Inflammatory macrophage (primary cell): ENCODE measurements at places on chromosomes 3 and 15.

- DNase-seq = no peak
These were observed 5.6 kb downstream of the FNDC3B start for GRCh38 chr3:172044833-172045585.

DNA sequence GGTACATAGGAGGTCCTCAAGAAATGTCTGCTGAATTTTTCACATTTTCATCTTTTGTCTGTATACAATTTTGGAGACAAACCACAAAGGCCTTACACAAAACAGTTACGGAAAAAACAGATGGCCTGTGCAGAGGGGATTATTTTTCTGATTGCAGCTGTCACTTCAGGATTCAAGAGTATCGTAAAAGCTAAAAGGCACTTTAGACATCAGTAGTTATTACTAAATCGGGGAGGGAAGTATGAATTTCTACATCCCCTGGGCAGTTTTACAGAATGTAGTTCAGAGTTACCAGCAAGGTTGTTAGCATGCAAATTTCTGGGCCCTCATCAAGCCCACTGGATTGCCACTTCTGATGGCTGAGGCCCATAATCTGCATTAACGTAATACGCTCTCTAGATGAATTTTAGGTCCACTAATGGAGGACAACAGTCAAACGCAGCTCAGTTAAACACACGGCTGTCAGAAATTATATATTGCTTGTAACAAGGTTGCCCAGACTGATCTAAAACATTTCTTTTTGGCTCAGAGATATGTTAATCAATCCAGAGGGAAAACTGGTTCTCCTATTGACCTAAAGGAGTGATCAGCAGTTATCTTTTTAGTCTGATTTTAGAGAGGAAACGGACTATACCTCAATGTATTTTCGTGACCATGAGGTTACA is 1.1 kb downstream of the RIOX2 start:
- peak; percentile 34 for DNase-seq

- DNase-seq = no peak
These were observed 172.8 kb downstream of the KCNMB2 start for GRCh38 chr3:178709051-178709450.

- no peak for DNase-seq
These were observed 31.8 kb upstream of the GPR171 start for GRCh38 chr3:151234825-151235224.

DNA sequence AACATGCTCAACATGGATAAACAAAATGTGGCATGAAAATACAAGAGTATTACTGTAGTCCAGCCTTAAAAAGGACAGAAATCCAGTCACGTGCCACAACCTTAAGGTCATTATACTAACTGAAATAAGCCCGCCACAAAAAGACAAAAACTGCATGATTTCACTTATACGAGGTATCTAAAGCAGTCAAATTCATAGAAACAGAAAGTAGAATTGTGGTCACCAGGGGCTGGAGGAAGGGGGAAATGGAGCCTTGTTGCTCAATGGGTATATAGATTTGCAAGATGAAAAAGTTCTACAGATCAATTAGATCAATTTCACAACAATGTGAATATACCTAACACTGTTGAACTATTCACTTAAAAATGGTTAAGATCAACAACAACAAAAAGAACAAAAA is 7.4 kb downstream of the GLB1 start:
- peak; percentile 26 for DNase-seq

DNA sequence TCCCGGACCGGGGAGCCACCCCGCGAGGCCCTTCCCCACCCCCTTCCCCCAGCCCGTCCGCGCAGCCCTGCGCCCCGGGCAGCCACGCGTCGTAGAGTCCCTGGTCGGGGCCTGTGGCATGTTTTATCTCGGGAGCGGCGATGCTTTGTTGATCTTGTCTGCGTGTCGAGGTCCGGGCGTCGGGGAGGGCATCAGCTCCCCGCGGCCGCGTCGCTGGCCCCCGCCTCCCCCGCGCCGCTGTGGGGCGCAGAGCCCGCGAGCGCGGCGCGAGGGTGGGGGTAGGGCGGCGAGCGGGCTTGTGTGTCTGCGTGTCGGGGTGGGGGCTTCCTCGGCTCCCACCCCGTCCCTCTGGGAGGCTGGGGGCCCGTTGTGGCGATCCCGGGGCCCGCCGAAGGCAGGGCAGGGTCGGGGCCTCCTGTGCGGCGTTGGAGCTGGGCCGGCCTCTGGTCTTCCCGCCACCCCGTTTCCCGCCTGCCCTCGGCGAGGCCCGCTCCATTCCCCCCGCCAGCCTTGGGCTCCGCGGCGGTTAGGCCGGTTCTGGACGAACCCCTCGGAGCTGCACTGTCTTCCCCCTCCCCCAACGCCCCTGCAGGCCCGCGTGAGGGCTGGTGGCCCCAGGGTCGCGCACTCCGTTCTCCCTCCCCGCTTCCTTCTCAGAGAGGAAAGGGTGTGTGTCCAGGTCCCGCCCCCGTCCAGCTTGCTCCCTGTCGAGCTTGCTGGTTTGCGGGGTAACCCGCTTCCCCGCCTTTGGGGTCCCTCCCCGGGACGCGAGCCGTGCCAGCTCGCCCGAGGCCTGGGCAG is 695 bp downstream of the GMPS start:
- peak; percentile 22 for DNase-seq

DNA sequence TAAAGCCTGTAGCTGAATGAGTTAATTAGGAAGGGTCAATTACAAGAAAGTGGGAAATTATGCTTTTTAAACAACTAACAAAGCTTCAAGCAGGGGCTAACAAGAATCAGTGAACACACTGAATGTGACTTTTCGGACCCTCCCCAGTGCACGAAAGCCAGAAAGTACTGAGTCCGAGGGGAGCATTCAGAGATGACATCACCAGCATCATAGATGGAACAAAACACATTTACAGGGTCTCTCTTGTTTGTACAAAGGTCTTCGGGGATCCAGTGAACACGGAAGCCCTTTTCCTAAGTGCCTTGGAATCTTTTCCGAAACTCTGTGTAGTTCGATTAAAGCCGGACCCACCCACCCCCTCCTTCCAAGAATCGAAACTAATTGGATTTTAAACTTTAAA is 829 bp downstream of the DCP1A start:
- DNase-seq = no peak
